Osteoblast (primary cell): ENCODE measurements at places on chromosomes 4 and X. TPM values are rescaled to one million over a fixed set of nuclear protein-coding genes. Genes with fewer than 3 reads are reported as not detected.

GRCh38 chr4:59222221-59222620 lies 1977.9 kb upstream of the ADGRL3 start:
- H3K4me3 ChIP-seq: no peak overlapping the region
- no peaks in the 10 kb centered on the region for H3K36me3 ChIP-seq
- DNase-seq: no peak

GRCh38 chrX:71366674-71367256 lies 608 bp downstream of the TAF1 start:
- no peaks in the 10 kb centered on the region for H3K27me3 ChIP-seq
- H3K36me3 ChIP-seq: peaks cover 13% of the 10 kb centered on the region
- peak; percentile 62 for DNase-seq
- H3K4me1 ChIP-seq: peaks cover 4% of the 10 kb centered on the region
- peak overlapping the region; percentile 92 for H3K27ac ChIP-seq

DNA sequence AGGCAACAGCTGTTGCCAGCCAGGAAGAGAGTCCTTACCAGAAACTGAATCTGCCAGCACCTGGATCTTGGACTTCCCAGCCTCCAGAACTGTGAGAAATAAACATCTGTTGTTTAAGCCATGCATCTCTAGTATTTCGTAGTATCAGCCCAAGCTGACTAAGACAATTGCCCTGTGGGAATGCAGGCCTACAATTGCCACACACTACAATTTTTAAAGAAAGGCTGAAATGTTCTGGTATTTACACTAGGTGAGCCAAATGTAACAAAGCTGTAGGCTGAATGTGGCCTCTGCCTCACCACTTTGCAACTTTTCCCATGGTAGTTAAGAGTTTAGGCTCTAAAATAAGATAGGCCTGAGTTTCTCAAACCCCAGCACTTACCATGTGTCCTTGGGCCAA lies 59.1 kb downstream of the SPATA18 start:
- peaks cover 5% of the 10 kb centered on the region for H3K4me1 ChIP-seq
- H3K4me3 ChIP-seq: no peak overlapping the region
- DNase-seq: no peak
- H3K27me3 ChIP-seq: no peaks in the 10 kb centered on the region
- no peak overlapping the region for H3K27ac ChIP-seq

- no peaks in the 10 kb centered on the region for H3K27me3 ChIP-seq
- no peaks in the 10 kb centered on the region for H3K4me1 ChIP-seq
- no peak for DNase-seq
- H3K4me3 ChIP-seq: no peak overlapping the region
These were observed 218.0 kb upstream of the AMOT start for GRCh38 chrX:113058634-113059033.

DNA sequence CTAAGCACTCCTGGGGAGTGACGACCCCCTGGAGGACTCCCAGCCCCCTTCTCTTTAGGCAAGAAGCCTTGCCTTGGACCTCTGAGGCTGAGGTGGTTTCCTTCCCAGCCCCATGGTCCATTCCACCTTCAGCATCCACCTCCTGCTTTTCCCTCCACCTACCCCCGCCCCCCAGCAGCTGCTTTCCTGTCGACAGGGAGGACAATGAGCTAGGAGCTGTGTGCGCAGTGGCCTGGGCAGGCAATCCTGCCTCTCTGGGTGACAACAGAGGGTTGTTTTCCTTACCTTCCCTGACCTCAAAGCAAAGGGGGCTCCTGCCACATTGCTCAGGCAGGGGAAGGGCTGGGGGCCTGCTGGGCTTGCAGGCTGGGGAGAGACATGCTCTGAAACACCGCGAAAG lies 123.5 kb downstream of the BCOR start:
- H3K27me3 ChIP-seq: no peaks in the 10 kb centered on the region
- no peak for DNase-seq
- no peak overlapping the region for H3K4me3 ChIP-seq
- no peak overlapping the region for H3K27ac ChIP-seq
- H3K4me1 ChIP-seq: peaks cover 8% of the 10 kb centered on the region

- no peaks in the 10 kb centered on the region for H3K4me1 ChIP-seq
- H3K4me3 ChIP-seq: no peak overlapping the region
- no peak overlapping the region for H3K27ac ChIP-seq
- DNase-seq: no peak
These were observed 40.4 kb upstream of the LAS1L start for GRCh38 chrX:65575022-65575421.

GRCh38 chr4:101191302-101192098 lies 155.8 kb downstream of the PPP3CA start:
- peak; percentile 27 for DNase-seq
- peak overlapping the region; percentile 82 for H3K27ac ChIP-seq
- H3K27me3 ChIP-seq: no peaks in the 10 kb centered on the region
- peak overlapping the region; percentile 29 for H3K4me3 ChIP-seq

GRCh38 chrX:150454508-150455214 lies 91.5 kb downstream of the MAMLD1 start:
- H3K27ac ChIP-seq: no peak overlapping the region
- no peaks in the 10 kb centered on the region for H3K36me3 ChIP-seq
- H3K27me3 ChIP-seq: no peaks in the 10 kb centered on the region
- no peak for DNase-seq

DNA sequence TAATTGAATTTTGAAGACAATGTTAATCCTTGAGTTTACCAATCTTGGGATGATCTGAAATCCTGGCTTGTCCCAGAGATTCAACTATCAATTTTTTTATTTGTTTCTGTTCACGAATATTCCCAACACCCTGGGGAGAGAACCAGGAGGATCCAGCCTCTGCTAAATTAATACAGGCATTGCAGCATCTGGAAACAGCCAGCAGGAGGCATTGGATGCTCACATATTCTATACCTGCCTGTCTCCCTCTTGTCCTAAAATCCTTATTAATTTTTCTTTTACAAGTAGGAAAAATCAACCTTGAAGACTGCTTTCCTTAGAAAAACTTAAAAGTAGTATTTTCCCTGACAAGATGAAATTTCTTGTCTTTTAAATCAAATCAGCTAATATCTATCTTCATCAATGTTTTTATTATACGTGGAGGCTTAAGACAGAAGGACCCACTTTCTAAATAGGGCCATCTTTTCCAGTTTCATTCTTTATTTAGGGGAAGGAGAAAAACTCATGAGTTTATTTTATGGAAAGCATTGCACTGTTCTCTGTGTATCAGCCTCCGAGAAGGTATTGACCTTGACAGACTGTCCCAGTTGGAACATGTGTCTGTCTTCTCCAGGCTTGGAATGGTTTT lies 102.4 kb downstream of the CLNK start:
- no peak overlapping the region for H3K27ac ChIP-seq
- H3K4me3 ChIP-seq: no peak overlapping the region
- H3K4me1 ChIP-seq: peaks cover 8% of the 10 kb centered on the region
- no peaks in the 10 kb centered on the region for H3K36me3 ChIP-seq

- no peaks in the 10 kb centered on the region for H3K36me3 ChIP-seq
- H3K4me1 ChIP-seq: no peaks in the 10 kb centered on the region
- no peak for DNase-seq
- H3K27me3 ChIP-seq: no peaks in the 10 kb centered on the region
- H3K27ac ChIP-seq: no peak overlapping the region
- no peak overlapping the region for H3K4me3 ChIP-seq
These were observed 128.1 kb downstream of the LAS1L start for GRCh38 chrX:65406532-65406931.

- no peak overlapping the region for H3K4me3 ChIP-seq
- H3K4me1 ChIP-seq: no peaks in the 10 kb centered on the region
- peaks cover 7% of the 10 kb centered on the region for H3K27me3 ChIP-seq
These were observed 64.1 kb downstream of the ANXA5 start for GRCh38 chr4:121632636-121633035.

DNA sequence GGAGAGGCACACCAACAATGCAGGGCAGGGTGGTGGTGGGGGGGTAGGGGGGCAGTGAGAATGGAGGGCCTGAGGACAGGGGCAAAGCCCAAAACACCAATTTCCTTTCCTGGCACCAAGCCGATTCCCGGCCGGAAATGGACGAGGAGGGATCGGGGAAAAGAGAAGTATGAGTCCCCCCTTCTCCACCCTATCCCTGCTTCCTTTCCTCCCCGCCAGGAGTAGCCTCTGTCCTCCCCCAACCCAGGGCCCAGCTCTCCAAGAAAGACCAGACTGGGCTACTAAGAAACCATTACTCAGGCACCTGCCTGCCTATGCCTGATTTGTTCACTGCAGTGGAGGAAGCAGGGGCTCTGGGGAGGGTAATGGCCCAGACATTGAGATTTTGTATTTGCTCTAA lies 402 bp downstream of the CCDC120 start:
- no peaks in the 10 kb centered on the region for H3K36me3 ChIP-seq
- H3K4me3 ChIP-seq: no peak overlapping the region
- no peaks in the 10 kb centered on the region for H3K4me1 ChIP-seq
- no peak for DNase-seq
- no peak overlapping the region for H3K27ac ChIP-seq

DNA sequence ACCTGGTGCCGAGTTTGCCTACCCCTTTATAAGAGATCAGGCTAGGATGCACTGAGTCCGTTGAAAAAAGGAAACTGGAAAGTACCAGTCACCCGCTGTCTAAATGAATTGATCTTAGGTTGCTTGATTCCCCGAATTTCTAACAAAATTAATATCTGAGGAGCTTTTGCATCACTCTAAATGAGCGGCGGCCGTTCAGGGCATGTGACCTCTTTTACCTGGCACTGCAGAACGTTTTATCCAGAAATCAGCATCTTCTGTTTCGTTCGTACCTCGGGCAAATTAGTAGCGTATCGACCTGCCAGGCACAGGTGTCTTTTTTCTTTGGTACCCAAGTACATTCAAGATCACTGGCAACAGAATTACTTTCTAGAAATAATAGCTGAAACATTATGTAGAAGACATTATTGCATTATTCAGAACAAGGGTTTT lies 876 bp downstream of the KLHL2 start:
- no peaks in the 10 kb centered on the region for H3K27me3 ChIP-seq
- peaks cover 21% of the 10 kb centered on the region for H3K4me1 ChIP-seq
- DNase-seq: peak; percentile 89
- peak overlapping the region; percentile 88 for H3K4me3 ChIP-seq
- H3K36me3 ChIP-seq: no peaks in the 10 kb centered on the region

GRCh38 chrX:39475372-39475771 lies 622.4 kb downstream of the BCOR start:
- H3K36me3 ChIP-seq: no peaks in the 10 kb centered on the region
- DNase-seq: no peak
- no peak overlapping the region for H3K27ac ChIP-seq
- peaks cover 26% of the 10 kb centered on the region for H3K27me3 ChIP-seq
- no peak overlapping the region for H3K4me3 ChIP-seq

- H3K27me3 ChIP-seq: no peaks in the 10 kb centered on the region
- no peak for DNase-seq
- H3K27ac ChIP-seq: no peak overlapping the region
- no peaks in the 10 kb centered on the region for H3K36me3 ChIP-seq
- H3K4me3 ChIP-seq: no peak overlapping the region
These were observed 1477.4 kb downstream of the ARAP2 start for GRCh38 chr4:34766935-34767334.

DNA sequence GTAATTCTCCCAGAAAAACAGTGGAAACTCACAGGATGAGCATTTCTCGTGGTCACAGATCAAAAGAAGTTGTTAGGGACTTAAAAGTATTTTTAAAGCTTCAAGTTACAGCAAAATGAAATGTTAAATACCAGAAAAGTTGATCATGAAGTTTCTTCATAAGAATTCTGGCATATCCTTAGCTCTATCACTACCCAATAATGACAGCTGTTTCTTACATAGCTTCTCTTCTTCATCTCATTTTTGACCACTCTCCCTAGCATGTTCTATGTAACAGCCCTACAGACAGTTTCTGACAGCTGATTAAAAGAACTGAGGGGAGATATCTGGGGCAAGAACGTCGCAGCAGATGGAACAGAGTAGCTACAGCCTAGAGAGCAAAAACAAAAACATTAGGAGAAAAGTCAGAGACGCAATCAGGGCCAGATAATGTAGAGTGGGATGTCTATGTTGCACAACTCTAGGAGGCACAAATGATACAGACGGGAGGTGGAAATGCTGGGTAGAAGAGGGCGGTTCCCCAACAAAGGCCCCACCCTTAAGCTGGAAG lies 108.7 kb downstream of the CORIN start:
- no peak overlapping the region for H3K4me3 ChIP-seq
- H3K27me3 ChIP-seq: peaks cover 3% of the 10 kb centered on the region
- peak; percentile 72 for DNase-seq
- no peaks in the 10 kb centered on the region for H3K4me1 ChIP-seq
- no peaks in the 10 kb centered on the region for H3K36me3 ChIP-seq

GRCh38 chrX:116841290-116841689 lies 378.5 kb upstream of the CT83 start:
- no peak overlapping the region for H3K4me3 ChIP-seq
- no peaks in the 10 kb centered on the region for H3K4me1 ChIP-seq
- no peak overlapping the region for H3K27ac ChIP-seq
- H3K36me3 ChIP-seq: no peaks in the 10 kb centered on the region
- no peaks in the 10 kb centered on the region for H3K27me3 ChIP-seq

- H3K4me1 ChIP-seq: no peaks in the 10 kb centered on the region
- H3K4me3 ChIP-seq: no peak overlapping the region
- H3K36me3 ChIP-seq: no peaks in the 10 kb centered on the region
- H3K27ac ChIP-seq: no peak overlapping the region
- no peak for DNase-seq
These were observed 174.5 kb upstream of the MAOA start for GRCh38 chrX:43481576-43481975.

GRCh38 chr4:59987289-59987688 lies 1212.8 kb upstream of the ADGRL3 start:
- no peak overlapping the region for H3K4me3 ChIP-seq
- no peaks in the 10 kb centered on the region for H3K36me3 ChIP-seq
- H3K27me3 ChIP-seq: no peaks in the 10 kb centered on the region

Gene RRH
- under 0.01 TPM in 1 of 2 replicates, not detected in the other for total RNA-seq

Gene CT45A10
- total RNA-seq: not detected in 2 replicates

Gene RASL11B
- total RNA-seq: under 0.01 TPM in 1 of 2 replicates, not detected in the other

Gene LDB2
- total RNA-seq: 18.8 and 21.8 TPM in 2 replicates

Gene UCP1
- total RNA-seq: not detected in 2 replicates

Gene KCND1
- 0.29 and 0.36 TPM in 2 replicates for total RNA-seq

Gene CYLC1
- total RNA-seq: not detected in 2 replicates

Gene GUF1
- total RNA-seq: 14.1 and 18.5 TPM in 2 replicates

Gene PRR32
- total RNA-seq: not detected in 2 replicates

Gene PPEF1
- under 0.01 TPM in 2 replicates for total RNA-seq

Gene USP17L11
- not detected in 2 replicates for total RNA-seq

Gene C4orf50
- not detected in 2 replicates for total RNA-seq

Gene TMEM271
- not detected in 2 replicates for total RNA-seq

Gene NEXMIF
- under 0.01 TPM in 1 of 2 replicates, not detected in the other for total RNA-seq

Gene CLIC2
- total RNA-seq: 1.1 and 1.2 TPM in 2 replicates

Gene XAGE1A
- not detected in 2 replicates for total RNA-seq
